ENCODE measurements at places on chromosomes 5 and 9. TPM values are rescaled to one million over a fixed set of nuclear protein-coding genes. Genes with fewer than 3 reads are reported as not detected.

DNAH5 gene
- total RNA-seq: 0.97 TPM

PCDHGC5 gene
- 4.7 TPM for total RNA-seq

NREP gene
- 104 TPM for total RNA-seq

PTPDC1 gene
- 8.5 TPM for total RNA-seq

IFNE gene
- 1.3 TPM for total RNA-seq

TYRP1 gene
- not detected for total RNA-seq

LCN1 gene
- total RNA-seq: not detected

ACTL7B gene
- not detected for total RNA-seq

DMRT3 gene
- total RNA-seq: not detected

Data from hair follicle dermal papilla cell (primary cell).